Brain microvascular endothelial cell (primary cell): ENCODE measurements at places on chromosomes 13 and 19.
A peak's percentile ranks its signal among the peaks of the same experiment; 100 is the strongest.

DNA sequence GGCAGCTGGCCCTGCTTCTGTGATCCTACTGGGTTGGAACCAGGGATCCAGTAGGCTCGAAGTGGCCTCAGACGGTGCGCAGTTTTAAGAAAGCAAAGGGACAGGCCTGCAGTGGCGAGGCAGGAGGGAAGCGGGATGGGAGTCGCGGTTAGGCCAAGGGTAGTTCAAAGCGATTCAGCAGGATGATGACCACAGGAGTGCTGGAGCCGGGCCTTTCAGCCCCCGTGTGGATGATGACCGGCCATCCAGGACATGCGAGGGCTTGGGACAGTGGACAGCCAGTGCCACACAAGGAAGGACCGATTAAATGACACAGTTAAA is 854 bp downstream of the RNASEH2B start:
- no peak for DNase-seq

DNA sequence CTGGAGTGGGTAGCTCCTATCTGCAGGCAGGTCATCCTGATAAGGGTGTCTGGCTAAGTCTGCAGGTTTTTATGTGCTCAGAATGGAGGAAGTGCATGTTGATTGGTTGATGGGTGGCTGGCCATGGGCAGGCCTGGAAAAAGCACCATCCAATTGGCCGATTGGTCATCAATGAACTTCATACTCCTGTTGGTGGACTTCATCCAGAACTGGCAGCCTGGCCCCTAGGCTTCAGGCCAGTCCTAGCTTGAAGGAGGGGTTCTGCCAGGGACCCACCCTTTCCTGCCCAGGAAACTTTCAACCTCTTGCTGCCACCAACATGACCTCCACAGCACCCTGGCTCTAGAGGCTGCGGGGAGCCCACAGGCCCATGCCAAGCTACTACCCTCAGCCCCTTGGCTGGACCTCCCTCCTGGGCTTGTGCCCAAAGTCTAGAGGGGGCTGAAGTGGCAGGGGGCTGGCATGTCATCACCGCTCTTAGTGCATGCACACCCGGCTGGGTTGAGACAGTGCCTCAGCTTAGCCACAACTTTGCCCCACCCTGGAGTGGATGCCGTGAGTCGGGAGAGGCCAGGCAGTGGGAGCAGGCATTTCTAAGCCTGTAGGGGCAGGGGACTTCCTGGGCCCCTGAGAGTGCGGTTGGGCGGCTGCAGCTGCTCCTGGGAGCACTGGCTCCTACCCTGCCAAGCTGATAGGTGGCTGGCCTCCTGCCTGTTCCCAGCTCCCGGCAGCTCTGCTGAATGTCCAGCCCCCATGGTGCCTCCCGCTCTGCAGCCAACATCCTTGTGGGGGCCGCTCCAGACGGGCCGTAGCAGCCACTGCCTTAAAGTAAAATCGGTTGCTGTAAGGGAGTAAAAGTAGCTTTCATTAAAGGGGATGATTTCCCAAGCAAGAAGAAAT is 13.2 kb downstream of the DNAJC15 start:
- DNase-seq = no peak

- no peak for DNase-seq
Measured at GRCh38 chr19:13092606-13093235, 9.9 kb downstream of the LYL1 start.

GRCh38 chr19:16139752-16140151 is 3.7 kb upstream of the HSH2D start:
- DNase-seq = no peak

DNA sequence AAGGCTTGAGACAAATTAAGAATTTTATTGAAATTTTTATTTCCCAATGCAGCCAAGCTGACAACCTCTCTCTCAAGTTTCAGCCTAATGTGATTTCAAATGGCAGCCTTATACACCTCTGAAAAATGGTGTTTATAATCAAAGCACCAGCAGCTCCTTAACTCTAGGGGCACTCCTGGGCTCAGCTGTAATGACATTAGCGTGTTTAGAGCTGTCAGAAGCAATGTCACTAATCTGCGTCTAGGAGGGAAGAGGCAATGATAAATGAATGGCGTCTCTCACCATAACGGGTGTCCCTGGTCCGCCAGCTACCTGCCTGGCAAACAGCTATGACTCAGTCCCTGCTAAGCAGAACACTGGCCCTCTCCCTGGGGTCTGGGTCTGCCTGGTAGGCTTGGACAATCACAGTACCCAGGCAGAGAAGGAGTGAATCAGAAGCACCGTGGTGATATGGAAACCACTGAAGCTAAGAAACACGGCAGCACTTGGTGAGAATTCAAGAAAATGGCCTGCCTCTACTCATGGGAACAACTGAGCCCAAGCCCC is 131.8 kb upstream of the VSTM2B start:
- DNase-seq = no peak

- no peak for DNase-seq
Measured at GRCh38 chr13:26185720-26186117, 36.4 kb downstream of the RNF6 start.

GRCh38 chr19:49097453-49098288 is 12.4 kb downstream of the SNRNP70 start:
- DNase-seq = peak; percentile 60

DNA sequence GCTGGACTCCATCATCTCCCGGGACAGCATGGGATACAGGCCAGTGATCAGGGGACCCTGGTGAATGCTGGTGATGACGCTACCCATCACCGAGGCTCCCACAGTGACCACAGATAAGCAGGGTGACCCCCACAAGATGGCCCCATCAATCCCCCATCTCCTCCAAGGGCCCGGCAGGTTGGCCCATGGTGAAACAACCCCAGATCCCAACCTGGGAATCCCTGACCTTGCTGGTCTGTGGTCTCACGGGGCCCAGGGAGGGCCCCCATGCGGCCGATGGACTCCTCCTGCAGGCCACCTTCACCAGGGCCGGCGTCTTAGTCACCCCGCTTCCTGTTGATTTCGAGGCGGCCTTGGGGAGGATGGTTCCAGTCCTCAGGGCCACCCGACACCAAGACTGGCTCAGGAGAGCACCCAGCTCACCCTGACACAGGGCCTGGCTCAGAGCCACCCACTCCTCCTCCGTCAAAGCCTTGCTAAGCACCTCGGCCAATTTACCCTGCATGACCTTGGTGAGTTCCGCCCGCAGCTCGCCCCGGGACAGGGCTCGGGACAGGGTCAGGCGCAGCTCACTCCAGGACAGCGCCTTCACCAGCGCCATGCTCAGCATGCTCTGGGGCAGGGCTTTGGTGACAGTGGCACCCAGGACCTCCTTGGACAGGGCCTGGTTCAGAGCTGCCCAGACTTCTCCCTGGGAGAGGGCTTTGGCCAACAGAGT is 10.0 kb downstream of the IQCN start:
- no peak for DNase-seq

DNA sequence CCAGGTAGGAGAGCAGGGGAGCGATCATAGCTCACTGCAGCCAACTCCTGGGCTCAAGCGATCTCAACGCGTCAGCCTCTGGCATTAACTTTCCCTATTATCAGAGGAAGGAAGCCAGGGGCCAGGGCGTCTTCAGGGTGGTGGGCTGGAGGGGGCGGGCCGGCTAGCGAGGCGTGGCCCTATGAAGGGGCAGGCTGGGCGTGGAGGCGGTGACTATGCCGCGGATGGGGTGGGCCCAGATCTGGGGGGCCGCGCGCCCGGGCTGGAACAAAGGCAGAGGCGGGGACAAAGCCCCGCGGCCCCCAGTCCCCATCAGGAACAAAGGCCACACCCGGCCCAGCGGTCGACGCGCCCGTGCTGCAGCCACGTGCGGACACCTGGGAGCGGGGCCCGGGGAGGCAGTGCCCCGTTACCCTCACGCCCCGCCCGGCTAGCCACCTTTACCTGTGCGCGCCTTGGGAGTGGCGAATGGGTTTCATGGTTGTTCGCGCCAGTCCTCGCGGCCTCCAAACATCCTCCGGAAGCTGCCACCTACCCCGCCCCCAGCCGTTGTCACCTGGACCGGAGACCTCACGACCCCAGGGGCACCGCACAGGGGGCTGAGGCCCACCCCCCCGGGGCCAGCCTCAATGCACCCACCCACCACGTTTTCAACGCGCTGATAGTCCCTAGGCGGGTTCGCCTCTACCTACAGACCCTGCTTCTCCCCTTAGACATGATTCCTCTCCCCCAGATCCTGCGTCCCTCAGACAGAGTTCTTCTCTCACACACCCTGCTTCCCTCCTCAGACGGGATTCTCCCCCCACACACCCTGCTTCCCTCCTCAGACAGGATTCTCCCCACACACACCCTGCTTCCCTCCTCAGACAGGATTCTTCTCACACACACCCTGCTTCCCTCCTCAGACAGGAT is 5.4 kb upstream of the TRIM28 start:
- no peak for DNase-seq

GRCh38 chr13:93416736-93417355 is 190.2 kb downstream of the GPC6 start:
- DNase-seq = no peak

DNA sequence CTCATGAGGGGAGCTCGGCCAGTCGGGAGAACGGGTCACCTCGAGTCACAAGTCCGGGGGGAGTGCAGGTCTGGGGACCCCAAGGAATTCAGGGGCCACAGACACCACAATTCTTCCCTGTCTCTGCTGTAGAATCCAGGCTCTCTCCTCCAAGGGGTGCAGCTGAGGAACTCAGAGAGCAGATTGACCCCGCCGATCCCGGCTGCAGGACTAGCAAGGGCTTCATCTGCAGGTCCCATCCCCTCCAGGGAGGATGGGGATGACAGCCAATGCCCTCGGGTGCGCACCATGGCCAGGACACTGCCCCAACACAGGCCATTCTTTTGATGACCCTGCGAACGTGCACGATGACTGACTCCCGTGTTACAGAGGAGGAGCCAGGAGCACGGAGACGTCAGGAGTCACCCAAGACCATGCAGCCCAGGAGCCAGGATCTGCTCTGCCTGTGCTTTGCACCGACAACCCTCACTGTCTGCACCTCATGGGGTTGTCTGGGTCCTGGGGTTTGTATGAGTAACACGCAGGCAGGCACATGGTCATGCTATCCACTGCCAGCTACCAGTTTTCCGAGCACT is 48.5 kb upstream of the TUBGCP3 start:
- DNase-seq = no peak

DNA sequence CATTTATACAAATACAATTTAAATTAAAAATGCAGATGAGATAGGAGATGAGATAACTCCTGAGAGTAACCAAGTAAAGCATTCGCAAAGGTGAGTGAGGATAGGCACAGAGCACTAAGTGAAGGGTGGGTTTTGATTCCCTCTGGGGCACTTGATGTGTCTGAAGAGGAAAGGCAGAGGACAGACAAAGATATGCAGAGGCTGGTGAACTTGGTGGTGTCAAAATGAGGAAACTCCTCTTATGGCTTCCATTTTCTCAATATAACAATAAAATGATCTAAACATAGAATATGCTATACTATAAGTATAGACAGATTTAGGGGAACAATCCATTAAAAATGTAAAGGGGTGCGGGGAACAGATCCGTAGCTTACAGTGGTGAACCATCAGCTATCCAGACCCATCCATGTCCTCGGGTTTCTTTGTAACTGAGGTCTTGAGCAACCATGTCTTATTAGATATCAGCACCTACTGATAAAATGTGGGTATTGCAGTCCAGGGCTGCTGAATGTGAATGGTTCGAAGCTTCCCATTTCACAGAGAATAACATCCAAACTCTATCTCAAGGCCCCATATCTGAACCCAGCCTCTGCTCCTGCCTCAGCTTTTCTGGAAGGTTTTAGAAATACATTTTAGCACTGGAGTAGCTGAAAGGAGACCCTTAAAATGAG is 73.9 kb upstream of the SLC10A2 start:
- peak; percentile 33 for DNase-seq

GRCh38 chr13:71607575-71607974 is 259.4 kb downstream of the DACH1 start:
- DNase-seq = no peak

DNA sequence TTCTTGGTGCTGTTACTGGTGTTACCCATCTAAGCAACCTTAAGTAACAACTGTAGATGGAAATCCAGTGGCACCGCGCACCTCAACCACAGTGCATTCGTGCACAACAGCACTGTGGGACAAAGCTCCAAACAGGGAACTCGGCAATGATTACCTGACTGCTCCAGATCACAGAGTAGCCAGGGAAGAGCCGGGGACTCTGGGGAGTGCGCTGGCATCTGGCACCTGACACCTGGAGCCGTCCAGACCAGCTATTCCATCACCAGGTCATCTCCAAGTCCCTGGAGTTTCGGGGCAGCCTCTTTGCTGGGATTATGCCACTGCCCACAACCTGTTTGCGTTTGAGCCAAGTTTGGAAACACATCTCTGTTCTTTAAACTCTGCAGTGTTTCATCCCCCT is 62.0 kb downstream of the COL4A1 start:
- no peak for DNase-seq

GRCh38 chr13:44747179-44747578 is 171.0 kb upstream of the TSC22D1 start:
- no peak for DNase-seq

- no peak for DNase-seq
Measured at GRCh38 chr19:19010551-19010950, 22.8 kb downstream of the SUGP2 start.

- DNase-seq = no peak
Measured at GRCh38 chr19:3361384-3362216, 4.8 kb upstream of the NFIC start.

DNA sequence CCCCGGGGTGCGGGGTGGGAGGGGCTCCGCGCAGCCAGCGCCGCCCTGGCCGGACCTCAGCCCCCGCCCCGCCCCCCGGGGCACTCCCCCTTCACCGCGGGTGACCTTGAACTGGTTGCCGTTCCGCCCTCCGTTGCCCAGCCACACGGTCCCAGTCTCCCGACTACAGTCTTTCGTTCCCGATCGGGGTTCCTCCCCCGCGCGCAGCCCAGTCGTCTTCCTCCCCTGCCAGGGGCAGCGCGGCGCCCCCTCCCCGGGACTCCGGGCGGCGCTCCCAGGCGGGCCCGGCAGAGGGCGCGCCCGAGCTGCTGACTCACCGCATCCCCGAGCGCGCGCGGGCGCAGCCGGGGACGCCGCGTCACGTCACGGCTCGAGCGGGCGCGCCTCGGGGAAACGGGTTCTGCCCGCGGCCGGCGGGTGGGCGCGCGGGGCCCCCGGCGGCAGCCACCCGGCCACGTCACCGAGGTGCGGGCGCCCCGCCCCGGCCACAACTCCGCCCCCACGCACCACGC is 459 bp downstream of the MIDN start:
- no peak for DNase-seq
